Heart left ventricle (tissue), 16 donors: ENCODE measurements at places on chromosomes 3 and 15. TPM values are rescaled to one million over a fixed set of nuclear protein-coding genes. Genes with fewer than 3 reads are reported as not detected.

Gene GRAMD1C
- total RNA-seq: 0.49 TPM

DNA sequence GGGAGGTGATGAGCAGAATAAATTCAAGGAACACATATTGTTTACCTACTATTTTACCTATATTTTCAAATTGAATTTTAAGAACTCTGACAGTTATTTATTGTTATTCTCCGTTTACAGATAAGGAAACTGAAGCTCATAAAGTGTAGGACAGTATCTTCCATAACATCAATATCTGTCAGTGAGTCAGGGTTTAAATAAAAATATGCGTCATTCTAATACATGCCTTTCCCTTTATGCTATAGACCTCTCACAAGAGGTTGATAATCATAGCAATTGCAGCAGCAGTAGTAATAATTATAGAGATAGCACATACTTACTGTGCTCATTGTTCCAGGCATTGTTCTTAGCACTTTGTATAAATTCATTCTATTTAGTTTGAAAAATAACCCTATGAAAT, 101.1 kb downstream of the EPHA6 start:
- H3K27ac ChIP-seq: no peak overlapping the region
- H3K4me1 ChIP-seq: no peaks in the 10 kb centered on the region
- no peak overlapping the region for H3K4me3 ChIP-seq
- DNase-seq: no peak
- no peaks in the 10 kb centered on the region for H3K36me3 ChIP-seq

- H3K36me3 ChIP-seq: no peaks in the 10 kb centered on the region
- DNase-seq: no peak
- no peaks in the 10 kb centered on the region for H3K4me1 ChIP-seq
- H3K4me3 ChIP-seq: no peak overlapping the region
- H3K27ac ChIP-seq: no peak overlapping the region
Observed at GRCh38 chr15:26954403-26954802, 16.6 kb upstream of the GABRG3 start.

- DNase-seq: no peak
- no peak overlapping the region for H3K27ac ChIP-seq
- no peak overlapping the region for H3K4me3 ChIP-seq
Observed at GRCh38 chr3:100899440-100900091, 93.7 kb downstream of the ABI3BP start.
